Stimulated activated naive CD4-positive, alpha-beta T cell (primary cell): ENCODE measurements at places on chromosomes 3 and 15.

DNA sequence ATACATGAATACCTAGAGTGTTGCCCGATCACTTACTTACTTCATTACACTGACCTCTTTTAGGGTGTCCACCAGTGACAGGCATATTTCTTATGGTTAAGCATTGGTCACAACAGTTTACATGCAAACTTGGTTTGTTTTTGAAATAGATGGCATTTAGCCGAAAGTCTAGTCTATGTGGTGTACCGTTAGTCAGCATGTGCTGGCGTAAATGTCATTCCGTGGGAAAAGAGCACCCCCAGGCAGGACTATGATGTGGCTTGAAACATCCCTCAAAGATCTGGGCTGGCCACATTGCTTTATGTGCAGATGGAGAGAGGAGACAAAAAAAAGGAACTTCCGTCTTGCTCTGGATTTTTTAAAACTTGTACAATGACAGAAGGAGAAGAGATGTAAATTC is 357.0 kb upstream of the ICE2 start:
- DNase-seq = no peak

DNA sequence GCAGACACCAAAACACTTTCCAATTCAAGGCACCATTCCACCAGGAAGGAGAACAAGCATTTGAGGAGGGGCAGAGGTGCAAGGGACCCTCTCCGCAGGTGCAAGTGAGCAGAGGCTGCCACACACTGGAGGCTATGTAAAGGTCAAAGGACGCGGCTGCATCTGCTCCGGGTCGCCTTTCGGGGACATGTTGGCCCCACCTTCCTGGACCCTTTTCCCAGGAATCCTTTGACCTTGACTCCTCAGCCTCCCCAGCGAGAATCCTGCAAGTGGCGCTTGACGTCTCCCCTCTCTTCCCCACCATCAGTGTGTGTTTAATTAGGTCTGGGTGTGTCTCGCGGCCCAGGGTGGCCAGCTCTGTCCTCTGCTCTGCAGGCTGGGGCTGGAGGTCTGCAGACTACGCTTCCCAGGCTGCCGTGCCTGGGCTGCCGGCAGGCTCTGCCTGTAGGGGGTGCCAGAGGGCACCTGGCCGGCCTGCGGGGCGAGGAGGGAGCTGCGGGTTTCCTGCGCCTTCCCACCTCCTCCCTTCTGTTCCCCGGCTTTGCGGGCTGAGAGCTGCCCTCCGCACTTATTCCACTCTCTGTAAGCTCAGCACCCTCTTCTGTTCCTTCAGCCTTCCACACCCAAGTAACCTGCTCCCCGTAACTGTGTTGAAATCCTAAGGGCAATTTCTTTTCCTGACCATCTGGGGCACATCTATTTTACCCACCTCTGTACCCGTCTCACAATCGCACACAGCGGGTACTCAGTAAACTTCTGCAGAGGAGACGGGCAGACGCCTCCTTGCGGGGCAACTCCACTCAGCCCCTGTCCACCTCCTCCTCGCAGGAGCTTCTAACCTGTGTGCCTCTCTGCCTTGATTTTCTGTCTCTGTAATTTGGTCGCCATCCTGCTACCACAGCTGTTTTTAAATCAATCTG is 129.8 kb downstream of the NSMCE3 start:
- peak; percentile 55 for DNase-seq

DNA sequence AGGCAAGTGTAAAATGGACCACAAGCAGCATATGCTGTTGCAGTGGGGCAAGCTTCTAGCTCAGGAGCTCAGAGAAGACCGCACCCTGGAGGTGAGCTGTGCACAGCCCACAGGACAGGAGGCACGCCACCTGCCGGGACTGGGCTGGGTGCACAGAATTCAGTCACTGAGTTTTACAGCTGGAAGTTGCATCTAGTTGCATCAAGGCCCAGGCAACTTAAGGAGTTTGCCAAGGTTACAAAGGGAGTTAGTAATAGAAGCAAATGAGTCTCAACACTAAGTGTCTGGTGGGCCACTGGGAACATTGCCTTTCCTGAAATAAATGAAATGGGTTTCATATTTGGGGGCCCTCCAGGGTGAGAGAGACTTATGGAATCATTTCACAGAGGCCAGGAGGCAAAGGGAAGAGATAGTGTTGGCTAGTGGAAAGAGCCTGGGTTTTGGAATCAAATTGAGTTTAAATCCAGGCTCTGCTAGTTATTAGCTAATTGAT is 36.0 kb upstream of the TIMP4 start:
- no peak for DNase-seq

GRCh38 chr15:90222547-90222946 is 11.2 kb downstream of the CIB1 start:
- DNase-seq = no peak

DNA sequence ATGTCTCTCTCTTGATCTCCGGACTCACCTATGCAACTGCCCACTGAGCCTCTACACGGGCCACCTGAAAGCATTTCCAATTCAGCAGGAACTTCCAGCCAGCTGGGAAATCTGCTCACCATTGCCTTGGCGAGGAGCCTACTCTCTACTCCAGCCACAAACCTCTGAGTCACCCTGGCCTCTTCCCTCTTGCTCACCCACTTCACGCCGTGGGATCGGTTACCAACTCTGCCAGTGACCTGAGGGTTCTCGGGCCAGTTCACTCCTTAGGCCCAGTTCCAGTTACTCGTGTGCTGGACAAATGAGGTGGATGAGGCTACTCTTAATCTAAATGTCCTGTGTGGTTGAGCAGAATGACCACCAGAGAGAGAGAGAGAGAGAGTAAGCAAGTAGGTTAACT is 70.1 kb downstream of the CEMIP start:
- no peak for DNase-seq

- DNase-seq = no peak
Observed at GRCh38 chr3:197186887-197187588, 111.4 kb downstream of the DLG1 start.

DNA sequence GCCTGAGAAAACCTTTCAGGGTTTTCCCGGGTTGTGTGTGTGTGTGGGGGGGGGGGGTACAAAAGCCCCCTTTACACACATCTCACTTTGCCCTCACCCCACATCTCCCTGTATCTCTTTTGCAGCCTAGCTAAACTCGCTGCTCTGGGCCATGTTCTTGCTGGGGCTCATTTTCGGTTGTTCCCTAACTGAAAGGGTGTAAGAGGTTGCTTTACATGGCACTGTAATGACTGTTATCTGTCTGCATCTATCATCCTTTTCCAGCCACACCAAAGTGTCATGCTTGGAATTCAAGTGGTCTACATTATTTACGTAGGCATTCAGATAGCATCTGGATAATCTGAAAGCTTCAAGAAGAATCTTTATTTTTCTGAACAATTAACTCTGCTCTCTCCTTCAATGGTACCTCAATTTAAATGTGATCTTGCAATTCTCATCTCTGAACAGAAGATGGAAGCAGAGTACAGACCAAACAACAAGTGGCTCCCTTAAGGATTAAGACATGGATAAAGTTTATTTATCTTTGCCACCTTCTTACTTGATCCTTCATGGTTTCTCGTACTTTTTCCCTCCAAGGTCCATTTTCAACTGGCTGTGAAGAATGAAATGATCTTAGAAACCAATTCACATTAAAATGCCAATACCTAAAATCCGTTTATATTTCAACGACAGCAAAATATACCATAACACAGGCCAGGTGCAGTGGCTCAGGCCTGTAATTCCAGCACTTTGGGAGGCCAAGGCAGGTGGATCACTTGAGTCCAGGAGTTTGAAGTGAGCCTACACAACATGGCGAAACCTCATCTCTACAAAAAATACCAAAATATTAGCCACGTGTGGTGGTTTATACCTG is 34.9 kb downstream of the DCLK3 start:
- DNase-seq = no peak

GRCh38 chr15:74750751-74751150 is 2.1 kb downstream of the CYP1A2 start:
- no peak for DNase-seq

DNA sequence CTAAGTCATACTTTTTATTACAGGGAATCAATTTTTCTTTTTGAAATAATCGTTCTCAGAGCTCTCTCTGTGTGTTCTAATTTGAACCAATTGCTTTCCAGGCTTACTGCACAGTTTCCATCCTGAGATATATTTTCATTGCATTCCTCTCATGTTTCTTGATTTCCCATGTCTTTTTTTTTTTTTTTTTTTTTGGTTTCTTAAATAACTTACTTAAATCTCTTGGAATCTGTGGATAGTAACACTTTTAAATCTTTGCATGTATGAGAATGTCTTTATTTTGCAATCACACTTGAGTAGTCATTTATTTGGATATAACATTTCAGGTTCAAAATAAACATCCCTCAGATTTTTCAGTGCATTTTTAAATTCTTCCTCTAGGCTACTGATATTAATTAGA is 14.5 kb upstream of the ABTB1 start:
- DNase-seq = no peak

DNA sequence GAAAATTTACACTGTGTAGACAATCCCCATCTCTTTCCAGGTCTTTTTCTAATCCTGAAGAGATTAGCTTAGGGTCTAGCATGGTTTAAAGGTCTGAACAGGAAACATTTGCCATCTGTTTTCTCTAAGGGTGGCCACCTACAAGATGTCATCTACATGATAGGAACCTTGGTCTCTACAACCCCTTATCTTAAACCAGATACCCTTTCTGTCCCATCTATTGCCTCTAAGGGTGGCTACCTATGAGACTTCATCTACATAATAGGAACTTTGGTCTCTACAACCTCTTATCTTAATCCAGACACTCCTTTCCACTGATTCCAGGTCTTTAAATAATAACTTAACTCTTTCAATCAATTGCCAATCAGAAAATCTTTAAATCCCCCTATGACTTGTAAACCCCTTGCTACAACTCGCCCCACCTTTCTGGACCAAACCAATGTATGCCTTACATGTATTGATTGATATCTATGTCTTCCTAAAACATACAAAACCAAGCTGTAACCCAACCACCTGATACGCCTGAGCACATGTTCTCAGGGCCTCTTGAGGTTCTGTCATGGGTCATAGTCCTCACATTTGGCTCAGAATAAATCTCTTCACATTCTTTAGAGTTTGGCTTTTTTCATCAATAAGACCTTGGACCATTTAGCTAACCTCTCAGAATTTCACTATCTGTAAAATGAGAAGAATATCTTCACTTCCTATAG is 605.0 kb downstream of the TUSC7 start:
- no peak for DNase-seq

DNA sequence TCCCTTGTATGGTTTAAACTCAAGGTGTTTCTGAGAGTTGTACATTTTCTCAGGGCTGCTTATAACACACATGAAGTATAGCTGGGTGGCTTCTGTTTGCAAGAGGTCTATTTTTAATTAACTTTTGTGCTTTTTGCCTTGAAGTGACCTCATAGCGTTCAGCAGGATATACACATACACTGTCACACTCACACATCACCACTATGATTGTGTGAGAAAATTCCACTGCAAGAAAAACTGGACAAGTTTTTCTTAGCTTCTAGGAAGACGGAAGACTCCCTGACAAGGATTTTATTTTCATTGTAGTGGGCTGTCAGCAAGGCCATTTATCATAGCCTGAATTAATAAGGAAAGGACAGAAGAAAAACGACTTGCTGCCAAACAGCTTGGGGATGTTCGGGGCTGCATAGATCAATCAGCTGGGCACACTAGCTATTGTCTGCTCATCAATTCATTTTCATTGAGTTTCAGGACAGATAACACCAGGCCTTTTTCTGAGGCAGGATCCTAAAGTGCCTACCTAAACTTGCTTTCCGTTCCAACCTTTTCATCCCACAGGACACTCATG is 192.8 kb upstream of the CRBN start:
- no peak for DNase-seq
